ENCODE measurements at places on chromosomes 1 and 21.

DNA sequence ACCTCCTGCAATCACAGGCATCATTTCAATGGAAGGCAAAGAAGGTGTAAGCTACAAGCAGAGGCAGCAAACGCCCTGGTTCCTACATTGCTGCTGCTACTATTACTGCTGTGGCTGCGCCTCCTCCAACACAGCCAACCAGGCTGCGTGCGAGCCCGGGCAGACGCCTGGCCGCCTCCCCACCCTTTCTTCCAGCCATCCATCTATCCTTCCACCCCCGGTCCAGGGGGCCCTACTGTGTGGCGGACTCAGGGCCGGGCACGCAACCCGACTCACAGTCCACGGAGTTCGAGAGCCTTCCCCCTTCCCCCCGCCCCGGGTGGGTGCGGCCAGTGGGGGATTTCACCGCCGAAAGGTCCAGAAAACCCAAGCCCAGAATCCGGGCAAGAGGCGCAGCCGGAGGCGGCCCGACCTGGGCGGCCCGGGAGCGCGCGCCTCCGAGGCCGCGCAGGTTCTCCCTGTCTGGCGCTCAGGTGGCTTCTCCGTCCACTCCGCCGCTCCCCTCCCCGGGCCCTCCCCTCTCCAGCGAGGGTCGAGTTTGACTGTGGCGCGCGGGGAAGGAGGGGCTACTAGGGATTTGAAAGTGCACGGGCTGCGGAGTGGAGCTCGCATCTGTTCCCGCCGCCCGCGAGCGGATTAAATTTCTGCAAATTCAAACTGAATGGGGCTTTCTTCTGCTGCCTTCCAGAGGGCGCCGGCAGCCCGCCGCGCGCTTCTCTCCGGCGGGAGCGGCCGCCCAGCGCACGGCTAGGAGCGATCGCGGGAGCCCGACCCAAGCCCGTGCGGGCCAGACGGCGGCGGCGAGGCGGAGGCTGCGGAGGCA lies at the start of gene HUNK:
HUNK (plus strand) TSS at position 569 of the 823 bp plus-strand sequence. CDS start 655 bp downstream, outside the sequence.
- DNase-seq = no peak

DNA sequence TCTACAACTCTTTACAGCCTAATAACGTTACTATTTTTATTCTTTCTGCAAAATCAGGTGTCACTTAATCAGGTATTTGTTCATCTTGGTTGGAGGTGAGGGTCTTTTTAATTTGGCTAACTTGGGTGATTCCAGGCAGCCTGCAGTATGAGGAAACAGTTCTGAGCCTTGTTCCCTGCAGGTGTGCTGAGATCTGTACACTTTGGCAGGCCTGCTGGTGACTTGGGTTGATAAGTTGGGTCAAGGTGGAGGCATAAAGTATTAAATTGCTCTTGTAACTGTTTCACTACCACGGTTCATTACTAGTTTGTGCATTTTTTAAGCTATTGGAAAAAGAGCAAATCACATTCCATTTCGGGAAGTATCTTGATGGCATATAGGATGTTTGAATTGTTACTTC lies 10.0 kb downstream of the MAP3K21 start:
- DNase-seq = no peak

GRCh38 chr1:61241973-61242381 lies 159.6 kb downstream of the NFIA start:
- no peak for DNase-seq

DNA sequence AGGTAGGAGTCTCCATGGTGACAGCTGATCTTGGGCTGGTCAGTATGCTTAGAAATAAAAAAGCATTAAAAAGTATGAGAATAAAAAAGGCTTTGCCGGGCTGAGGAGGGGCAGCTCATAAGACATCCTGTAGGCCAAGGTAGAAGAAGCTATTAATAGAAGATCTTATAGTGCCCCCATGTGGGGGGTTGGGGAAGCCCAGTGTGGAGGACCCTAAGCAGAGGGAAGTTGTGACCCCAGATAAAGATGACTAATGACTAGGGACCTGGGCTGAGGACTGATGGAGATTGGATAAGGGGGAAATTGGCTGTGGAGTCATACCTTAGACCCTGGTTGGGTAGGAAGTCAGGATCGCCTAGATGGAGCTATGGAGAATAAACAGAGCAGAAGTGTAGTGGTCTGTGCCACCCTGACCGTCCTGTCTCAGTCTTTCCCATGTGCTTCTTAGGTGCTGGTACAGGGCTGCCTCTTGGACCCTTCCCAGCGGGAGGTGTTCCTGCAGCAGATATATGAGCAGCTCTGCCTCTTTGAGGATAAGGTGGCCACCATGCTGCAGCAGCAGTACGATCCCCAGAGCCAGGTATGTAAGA lies 25.0 kb downstream of the SZT2 start:
- DNase-seq = peak; percentile 68

DNA sequence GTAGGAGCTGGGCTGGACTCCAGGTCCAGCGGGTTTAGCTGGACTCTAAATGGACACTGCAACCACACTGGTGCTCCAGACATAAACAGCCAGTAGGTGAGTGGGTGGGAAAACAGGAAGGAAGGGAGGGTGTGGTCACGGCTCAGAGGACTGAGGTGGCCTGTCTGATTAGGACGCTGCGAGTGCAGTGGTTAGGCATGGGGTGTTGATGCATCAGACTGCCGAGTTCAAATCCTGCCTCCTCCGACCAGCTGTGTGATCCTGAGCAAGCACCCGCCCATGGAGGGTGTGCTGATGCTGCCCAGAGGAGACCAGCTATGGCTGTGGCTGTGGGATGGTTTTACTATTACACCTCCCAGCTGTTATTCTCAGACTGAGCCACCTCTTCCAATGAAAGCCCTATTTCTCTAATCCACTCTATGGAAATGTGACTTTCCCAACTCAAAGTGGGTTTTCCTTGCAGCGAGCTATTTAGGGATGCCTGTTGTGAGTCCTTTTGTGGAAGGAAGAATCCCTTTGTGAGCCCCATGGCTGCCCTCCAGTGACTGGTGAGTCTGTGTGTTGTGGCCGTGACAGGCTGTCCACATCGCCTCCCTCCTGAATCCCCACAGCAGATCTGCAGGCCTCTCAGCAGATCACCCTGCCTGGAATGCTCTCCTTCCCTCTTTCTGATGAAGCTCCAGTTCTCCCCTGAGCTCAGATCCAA lies 56.6 kb upstream of the EDN2 start:
- peak; percentile 11 for DNase-seq

GRCh38 chr1:226643177-226643576 lies 94.6 kb downstream of the STUM start:
- DNase-seq = no peak

DNA sequence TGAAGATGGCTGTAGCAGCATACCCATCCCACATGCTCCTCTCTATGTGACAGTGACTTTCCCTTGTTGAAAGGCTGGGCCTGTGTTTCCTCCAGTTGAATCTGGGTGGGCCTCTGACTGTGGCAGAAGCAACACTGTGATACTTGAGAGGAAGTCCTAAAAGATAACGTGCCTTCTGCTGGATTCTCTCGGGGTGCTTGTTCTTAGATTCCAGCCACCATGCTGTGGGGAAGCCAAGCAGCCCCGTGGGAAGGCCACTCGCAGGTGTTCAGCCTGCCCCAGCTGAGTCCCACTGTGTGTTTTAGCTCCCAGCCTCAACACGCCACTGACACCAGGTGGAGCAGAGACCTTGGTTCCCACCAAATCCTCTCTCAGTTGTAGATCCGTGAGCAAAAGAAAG lies 31.5 kb downstream of the TRAPPC10 start:
- DNase-seq = no peak

DNA sequence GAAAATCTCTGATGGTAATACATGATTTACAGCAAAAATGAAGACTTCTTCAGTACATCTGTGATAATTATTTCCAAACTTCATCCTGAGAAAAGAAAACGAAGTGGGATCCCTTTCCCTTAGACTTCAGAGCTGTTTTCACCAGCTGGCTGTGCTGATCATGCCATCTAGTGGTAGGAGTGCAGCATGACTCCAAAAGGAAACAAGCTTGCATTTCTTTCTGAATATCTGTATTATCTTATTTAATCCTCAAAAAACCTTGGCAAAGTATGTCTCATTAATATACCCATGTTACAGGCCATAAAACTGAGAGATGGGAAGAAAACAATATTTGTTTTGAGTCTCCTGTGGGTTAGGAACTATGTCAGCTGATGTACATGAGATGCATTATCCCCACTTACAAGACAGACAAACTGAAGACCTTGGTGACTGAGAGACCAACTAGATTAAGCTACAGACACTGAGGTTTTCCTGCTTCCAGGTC lies 9.8 kb upstream of the GJA8 start:
- peak; percentile 41 for DNase-seq

DNA sequence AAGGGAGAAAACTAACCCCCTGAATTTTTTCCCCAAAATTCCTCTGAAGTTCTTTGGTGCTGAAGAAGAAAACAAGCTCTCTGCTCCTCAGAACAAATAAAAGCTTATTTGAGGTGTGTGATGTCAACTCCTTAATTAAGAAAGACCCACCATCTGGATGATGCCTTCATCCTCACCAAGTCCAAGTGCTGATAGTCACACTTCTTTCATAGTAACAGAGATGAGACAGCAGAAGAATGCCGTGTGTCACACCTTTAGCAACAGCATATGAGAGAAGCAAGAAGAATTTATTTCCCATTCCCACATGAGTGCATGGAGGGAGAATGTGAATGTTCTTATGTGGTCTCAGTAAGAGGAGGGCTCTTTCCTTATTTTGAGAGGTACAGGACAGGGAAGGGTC lies 91.2 kb downstream of the TGFB2 start:
- no peak for DNase-seq

DNA sequence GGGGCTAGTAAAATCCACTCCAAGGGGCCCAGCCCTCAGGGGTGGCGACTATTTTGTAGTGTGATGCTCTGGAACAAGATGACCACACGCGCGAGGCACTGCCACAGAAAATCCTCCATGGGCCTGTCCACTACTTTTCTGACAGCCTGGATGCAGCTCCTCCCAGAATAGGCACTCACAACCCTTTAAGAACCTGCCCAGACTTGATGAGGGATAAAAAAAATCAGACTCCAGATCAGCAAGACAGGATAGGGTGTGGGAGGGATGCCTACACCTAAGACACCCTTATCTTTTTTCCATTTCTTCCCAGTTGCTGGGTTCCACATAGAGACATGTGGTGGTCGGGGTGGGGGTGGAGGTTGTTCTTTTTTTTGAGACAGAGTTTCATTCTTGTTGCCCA lies 33.5 kb downstream of the PCAT6 start:
- DNase-seq = no peak

- DNase-seq = no peak
Observed at GRCh38 chr1:31152181-31152795, 86.8 kb upstream of the PUM1 start.

GRCh38 chr1:12123172-12123571 lies 43.6 kb upstream of the TNFRSF1B start:
- no peak for DNase-seq

Data from CD4-positive, alpha-beta memory T cell (primary cell).